Neuronal stem cell (in vitro differentiated cells): ENCODE measurements at places on chromosomes 7 and 10.

GRCh38 chr10:95437669-95438068, 123.5 kb downstream of the SORBS1 start:
- no peak for DNase-seq

- no peak for DNase-seq
These were observed 162.6 kb downstream of the UBE2H start for GRCh38 chr7:129790136-129790535.

- no peak for DNase-seq
These were observed 57.5 kb downstream of the LCOR start for GRCh38 chr10:96889415-96890171.

- DNase-seq = no peak
These were observed 45.5 kb upstream of the ZNRF2 start for GRCh38 chr7:30238721-30239441.

DNA sequence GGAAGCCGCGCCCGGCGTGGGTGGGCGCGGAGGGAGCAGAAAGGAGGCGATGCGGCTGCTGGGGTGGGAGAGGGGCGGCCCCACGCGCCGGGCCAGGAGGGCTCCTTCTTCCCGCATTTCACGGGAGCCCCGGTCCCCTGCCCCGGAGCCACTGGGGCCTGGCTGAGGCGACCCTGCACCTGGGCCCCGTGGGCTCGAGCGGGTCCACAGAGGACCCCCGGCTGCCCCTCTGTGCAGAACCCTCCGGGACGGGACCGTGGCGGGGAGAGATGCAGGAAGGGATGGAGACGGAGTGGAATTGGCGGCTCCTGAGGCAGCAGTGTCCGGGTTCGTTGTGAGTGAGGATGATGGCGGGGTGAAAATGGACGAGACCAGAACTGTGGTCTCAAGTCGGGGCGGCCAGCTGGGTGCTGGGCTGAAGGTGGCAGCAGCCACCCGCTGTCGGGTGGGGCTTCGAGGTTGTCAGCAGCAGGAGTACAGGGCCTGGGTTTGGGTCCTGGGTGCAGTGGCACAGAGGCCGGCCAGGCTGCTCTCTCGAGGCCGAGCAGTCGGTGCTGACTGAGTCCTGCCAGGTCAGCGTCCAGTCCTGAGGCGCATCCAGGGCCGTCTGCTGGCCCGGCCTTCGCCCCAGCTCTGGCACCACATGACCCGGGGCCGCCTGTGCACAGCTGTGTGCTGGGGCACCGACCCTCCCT, 80.4 kb downstream of the VIPR2 start:
- no peak for DNase-seq

DNA sequence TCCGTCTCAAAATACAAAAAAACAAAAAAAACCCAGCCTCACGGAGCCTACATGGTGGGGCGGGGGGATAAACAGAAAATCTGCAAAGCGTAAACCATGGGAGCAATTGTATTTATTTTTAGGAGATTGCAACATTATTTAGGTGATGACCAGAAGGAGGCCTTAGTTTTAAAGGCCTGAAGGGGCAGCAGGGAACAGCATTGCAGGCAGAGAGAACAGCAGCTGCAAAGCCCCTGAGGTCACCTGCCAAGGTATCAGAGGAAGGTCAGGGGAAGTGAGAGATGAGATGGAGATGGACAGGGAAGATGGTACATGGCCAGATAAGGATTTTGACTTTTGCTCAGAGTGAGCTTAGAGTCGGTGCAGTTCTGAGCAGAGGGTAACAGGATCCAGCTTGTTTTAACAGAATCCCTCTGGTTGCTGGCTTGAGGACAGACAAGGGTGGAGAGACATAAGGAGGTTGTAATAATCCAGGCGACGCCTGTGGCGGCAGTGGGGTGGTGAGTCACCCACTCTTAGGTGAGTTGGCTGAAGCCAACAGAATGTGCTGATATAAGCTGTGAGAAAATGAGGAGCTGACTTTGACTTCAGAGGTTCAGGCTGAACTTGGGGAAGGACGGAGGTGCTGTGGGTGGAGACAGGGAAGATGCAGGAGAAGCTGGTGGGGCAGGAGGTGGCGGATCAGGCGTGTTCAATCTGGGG, 82.3 kb upstream of the GTF2I start:
- DNase-seq = no peak

DNA sequence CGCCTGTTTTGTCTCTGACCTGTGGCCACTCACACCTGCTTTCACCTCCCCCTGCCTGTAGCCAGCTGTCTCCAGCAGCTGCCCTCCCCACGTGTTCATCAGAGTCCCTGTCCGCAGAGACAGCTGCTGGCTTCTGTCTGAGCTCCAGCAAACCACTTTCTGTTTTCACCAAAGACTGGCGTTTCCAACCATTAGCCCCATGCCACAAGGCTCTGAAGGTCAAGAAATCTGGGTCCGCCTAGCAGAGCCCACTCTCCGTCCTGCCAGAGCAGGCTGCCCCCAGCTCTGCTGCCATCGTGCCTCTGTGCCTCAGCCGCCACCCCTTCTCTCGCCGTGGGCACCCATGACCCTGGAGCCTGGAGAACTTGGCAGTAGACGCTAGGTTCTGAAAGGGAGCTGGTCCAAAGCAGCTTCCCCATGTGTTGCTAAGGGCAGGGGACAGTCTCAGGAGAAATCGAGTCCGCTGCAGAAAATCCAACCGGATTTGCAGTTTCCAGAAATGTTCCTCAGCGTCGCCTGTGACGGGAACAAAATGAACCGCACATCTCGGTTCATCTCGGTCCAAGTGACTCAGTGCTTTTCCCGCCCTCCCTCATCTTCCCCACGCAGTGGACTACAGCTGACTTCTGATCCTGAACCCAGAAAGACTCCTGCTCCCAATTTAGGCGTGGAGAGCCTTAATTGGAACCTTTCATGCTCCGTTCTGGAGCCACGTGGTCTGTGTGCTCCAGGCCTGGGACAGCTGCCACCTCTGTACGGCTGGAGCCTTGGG, 28.0 kb downstream of the TMEM120A start:
- DNase-seq = no peak

DNA sequence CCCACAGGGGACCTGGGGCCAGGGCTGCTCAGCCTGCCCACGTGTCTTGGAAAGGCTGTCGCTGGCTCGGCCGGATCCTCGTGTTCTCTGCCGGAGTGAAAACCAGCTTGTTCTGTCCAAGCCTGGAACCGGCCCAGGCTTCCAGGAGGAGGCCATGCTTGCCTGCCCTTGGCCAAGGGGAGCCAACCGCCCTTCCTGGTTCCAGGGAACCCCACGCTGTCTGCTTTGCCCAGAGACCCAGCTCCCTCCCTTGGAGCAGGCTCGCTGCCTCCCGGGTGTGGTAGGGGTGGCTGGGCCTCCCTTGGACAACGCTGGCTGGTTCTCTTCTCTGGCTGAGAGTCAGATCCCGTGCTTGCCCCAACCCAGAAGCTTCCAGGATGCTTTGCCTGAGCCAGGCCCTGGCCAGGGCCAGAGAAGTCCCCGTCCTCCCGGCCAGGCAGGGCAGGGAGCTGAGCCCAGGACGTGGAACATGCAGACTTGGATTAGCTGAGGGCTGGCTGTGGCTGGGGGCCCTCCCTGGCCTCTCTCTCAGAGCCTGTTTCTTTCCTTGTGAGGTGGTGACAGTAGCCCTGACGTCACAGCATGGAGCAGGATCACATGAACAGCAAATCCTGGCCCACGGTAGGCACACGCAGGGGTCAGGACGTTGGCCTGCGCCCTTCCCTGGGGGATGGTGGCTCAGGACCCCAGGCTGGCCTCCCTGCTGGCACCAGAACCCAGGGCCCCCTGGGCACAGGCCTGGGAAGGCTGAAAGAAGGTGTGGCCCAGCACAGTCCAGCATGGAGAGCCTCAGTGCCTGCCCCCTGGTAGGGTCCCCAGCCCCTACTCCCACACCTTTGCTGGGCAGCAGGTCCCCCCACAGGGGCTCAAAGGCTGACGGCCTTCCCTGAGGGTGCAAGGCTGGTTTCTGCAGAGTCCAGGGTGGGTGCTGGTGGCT, 67.5 kb downstream of the PWWP2B start:
- no peak for DNase-seq

- DNase-seq = no peak
These were observed 259.1 kb downstream of the KLF6 start for GRCh38 chr10:3525832-3526449.

DNA sequence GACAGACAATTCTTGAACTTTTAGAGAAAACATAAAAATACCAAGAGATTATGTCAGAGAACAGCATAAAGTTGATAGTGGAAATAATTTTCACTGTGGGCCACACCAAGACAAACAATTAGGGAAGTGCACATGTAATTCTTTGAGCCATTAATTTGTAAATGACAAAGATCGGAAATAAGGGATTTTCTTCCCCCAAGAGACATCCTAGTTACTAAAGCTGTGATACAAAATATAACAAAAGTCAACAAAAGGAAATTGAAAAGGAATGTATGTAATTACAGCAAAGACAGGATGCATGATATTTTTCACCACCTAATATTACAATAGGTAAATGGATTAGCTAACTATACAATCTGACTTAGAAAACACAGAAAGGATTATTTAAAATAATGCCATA, 12.4 kb upstream of the LRRC72 start:
- DNase-seq = no peak

- DNase-seq = no peak
These were observed 1.0 kb downstream of the OSBPL3 start for GRCh38 chr7:24978843-24979469.

DNA sequence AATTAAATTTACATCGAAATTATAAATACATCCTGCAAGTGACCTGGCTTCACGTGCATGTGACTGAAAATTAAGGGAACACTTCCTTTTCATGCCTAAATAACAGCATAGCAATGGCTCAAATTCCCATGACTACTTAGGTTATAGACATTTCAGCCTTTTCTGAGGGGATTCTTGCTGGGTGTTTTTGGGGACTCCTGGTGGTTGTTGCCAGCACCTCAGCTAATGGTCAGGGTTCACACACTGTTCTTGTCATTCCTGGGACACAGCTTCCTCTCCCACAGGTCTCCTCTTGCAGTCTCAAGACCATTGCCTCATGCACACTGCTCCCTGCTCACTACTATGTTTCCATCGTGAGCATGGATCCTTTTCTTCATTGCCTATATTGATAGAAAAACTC, 148.9 kb upstream of the GLI3 start:
- DNase-seq = no peak

GRCh38 chr10:71242622-71243009, 30.2 kb downstream of the UNC5B start:
- no peak for DNase-seq

DNA sequence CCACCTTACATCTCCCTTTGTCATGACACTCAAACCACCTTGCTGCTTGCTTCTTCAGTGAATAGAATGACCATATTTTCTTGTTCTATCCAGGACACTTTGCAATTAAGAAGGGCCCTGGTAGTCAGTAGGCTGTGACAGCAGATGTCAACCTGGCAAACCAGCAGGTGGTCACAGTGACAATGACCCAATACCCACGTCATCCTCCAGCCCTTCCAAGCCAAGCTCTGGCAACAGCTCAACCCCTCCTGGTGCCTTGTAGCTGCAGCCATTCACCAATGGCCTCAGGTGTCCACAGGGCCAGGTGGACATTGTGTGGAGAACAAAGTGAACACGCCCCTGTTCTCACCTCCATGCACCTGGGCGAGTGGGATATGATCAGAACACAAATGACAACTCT, 87.6 kb upstream of the MACROH2A2 start:
- DNase-seq = no peak

DNA sequence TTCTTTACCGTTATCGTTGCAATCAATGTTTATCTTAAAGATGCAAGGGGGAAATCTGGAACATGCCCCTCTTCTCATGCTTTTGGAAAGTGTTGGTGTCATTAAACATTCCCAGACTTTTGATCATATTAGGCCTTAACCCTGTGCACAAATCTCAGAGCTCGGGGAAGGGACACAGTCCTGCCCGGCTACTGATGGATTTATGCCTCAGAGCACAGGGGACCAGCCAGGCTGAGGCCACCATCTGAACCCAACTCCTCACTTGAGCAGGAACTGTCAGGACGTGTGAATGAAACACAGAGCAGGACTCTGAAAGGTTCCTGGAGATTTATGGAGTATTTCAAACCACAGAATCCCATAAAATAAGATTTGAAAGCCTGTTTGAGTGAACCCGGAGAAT, 132.0 kb upstream of the CXCL12 start:
- no peak for DNase-seq

DNA sequence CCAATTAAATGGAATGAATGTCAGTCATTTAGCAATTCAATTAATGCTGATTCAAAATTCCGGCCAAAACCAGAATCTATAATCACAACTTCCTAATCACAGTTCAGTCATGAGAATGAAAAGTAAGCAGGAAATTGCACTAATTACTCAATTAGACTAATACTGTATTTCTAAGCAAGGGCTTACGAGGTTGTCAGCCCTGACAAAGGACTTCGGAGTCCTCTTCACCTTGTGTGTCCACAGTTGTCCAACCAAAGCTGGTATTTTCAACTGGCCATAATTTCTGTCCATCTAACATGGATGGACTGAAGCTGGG, 17.4 kb downstream of the CPA1 start:
- no peak for DNase-seq

DNA sequence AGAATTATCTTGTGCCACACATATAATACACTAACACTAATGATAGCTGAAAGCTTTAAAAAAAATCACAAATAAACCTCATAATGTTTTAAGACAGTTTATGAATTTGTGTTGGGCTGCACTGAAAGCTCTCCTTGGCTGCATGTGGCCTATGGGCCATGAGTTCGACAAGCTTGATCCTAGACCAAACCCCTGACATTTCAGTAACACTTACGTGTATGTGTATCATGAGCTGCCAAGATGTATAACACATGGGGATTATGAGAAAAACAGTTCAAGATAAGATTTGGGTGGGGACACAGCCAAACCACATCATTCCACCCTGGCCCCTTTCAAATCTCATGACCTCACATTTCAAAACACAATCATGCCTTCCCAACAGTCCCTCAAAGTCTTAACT, 823.8 kb downstream of the PCDH15 start:
- DNase-seq = no peak

- no peak for DNase-seq
These were observed 138.9 kb upstream of the PPIF start for GRCh38 chr10:79208251-79208983.

DNA sequence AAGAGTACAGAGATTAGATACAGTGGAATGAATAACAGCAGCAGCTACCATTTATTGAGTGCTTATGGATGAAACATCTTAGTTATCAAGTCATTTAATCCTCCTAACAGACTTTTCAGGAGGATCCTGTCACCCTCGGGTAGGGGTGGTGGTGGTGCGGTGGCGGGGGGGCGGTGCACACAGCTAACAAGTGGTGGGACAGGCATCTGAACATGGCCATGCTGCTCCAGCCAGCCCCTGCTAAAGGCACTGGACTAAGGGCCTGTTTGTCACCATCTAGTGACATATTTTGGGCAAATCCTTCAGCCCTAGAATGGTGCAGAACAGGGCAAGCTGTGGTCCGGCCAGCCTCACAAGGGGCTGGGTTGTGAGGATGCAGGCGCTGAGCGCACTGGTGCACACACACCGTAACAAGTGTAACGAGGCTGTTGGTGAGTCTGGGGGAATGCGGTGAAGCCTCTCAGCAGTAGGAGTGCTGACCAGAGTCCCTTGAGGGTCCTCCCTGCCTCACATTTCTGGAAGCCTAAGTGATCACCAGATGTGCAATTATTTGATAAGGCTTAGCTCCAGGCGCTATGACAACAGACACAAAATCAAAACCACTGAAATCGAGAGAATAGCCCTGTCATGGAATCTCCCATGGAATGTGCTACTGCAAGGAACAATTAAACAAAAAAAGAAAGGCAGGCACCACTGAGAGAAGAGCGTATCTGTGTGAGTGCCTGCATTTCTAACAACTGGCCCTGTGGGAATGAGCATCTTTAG, 102.2 kb downstream of the RNF216 start:
- DNase-seq = peak; percentile 31
